ENCODE measurements at places on chromosomes 3 and 15.

DNA sequence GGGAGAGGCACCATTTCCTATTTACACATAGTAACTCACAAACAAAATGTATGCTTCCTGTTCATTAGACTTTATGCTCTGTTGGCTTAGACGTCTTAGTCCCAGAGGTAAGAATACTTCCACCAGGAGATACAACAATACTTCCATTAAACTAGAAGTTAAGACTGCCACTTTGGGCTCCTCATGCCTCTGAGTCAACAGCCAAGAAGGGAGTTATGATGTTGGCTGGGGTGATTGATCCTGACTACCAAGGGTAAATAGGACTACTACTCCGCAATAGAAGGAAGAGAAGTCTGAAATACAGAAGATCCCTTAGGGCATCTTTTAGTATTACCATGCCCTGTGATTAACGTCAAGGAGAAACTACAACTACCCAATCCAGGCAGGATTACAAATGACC is 43.5 kb upstream of the ABI3BP start:
- DNase-seq: no peak

DNA sequence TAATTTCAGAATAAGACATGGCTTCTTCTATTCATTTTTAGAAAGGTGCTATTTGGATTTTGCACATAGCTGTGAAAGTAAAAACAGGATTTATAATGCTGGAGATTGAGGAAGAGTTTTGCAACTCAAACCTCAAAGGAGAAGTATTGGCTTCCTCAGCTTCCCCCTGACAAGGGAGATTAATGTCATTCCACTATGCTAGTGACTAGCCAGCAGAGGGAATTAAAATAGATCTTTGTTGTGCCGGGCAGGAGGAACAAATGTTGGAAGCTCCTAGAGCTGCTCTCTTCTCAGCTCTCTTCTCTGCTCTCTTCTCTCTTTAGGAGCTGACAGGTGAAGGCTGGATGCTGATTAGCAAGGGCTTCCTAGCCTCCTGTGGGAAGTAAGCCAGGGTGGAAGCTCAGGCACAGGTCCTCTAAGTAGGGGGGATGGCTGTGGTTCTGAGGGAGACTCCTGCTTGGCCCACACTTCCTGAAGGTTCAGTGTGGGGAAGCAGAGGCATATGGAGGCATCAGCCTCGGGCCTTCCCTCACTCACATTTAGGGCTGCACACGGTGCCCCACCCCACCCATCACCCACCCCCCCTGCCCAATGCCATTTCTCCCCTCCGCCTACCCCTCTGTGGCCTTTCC is 29.6 kb downstream of the CX3CR1 start:
- no peak for DNase-seq

DNA sequence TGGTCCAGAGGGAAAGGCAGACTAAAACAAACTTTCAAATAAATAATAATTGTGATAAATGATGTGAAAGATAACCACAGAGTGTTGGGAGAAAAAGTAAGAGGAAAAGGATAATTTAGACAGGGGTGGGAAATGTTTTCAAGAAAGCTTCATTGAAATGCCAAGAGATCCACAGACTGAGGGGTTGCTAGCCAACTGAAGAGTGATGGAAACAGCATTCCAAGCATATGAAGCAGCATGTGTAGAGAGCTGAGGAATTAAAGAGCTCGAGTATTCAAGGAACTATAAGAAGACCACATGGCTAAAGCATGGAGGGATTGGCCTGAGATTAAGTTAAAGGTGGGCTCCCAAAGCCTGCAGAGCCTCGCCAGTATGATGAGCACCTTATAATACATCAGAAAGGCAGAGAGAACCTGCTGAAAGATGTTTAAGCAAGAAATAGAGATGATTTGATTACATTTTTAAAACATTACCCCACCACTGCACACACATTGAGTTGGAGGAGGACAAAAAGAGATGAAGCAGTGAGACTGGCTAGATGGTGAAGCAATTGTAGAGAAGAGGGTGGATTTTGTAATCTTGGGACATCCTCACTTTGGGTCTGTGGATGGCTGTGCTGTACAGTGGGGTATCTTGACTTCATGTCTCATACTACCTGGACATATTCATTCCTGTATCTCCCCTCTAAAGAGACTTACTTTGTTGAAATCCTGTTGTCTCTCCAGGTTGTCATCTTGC is 100.8 kb downstream of the STAC start:
- no peak for DNase-seq

DNA sequence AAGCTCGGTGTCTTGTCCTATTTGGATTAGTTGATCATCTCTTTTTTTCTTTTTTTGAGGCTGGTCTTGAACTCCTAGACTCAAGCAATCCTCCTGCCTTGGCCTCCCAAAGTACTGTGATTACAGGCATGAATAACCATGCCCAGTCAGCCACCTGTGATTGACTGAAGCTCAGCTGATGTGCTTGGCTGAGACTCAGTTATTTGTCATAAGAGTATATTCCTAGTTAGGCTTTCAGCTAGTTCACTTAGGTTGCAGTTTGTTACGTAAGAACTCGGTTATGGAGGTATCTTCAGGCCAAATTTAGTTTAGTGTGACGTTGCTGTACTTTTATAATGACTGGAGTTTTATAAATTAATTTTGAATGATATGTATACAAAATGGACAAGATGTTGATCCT is 365.0 kb downstream of the SV2B start:
- DNase-seq: no peak

GRCh38 chr3:124210899-124211298 is 219.0 kb upstream of the ROPN1 start:
- no peak for DNase-seq

DNA sequence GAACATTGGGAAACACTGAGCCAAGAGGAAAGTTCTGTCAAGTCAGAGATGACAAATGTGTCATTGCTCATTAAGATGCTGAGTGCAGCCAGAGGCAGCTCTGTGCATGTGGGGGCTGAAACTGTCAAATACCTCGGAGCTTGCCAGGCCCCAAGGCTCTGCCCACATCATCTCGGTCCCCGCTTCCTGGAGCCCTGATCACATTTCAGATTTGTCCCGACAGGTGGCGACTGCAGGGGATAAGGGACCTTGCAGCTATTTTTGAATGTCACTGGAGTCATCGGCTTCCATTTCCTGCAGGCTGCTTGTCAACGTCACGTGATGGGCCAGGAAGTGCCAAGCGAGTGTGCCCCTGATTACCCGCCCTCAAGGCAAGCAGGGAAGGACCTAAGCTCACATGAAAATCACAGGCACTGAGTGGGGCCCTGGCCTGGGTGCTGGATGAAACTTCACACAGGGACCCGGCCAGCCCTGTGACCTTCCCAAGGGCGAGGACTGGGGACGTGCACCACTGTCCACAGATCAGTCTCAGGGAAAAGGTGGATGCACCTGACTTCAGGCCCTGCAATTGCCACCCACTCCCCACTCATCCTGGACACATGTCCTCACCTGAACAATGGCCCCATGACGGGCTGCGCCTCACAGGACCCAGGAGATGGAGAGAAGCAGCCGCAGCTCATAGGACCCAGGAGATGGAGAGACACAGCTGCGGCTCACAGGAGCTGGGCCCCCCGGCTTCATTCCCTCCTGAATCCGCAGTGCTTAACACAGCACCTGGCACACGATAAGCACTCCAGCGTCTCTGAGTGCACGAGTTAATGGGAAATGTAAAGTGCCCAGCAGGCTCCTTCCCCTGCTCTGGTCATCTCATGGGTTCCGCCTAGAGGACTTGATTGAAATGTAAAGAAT is 73.4 kb downstream of the NUP210 start:
- peak; percentile 59 for DNase-seq

DNA sequence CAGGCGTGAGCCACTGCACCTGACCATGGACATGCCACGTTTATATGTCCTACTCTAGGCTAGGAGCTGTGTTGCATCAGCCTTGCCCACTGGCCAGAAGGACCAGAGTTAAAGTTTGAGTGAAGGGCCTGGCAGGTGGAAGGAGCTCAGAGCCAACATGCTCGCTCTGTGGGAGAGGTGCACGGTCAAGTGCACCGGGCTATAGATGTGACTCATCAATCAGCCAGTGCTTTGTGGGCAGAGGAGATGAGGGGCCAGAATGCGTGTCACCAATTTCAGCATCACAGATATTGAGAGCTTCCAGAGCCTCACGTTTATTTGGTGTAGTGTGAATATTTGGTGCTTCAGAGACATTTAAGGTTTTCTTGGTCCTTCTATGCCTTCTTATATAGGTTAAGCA is 137.3 kb upstream of the KBTBD8 start:
- no peak for DNase-seq

DNA sequence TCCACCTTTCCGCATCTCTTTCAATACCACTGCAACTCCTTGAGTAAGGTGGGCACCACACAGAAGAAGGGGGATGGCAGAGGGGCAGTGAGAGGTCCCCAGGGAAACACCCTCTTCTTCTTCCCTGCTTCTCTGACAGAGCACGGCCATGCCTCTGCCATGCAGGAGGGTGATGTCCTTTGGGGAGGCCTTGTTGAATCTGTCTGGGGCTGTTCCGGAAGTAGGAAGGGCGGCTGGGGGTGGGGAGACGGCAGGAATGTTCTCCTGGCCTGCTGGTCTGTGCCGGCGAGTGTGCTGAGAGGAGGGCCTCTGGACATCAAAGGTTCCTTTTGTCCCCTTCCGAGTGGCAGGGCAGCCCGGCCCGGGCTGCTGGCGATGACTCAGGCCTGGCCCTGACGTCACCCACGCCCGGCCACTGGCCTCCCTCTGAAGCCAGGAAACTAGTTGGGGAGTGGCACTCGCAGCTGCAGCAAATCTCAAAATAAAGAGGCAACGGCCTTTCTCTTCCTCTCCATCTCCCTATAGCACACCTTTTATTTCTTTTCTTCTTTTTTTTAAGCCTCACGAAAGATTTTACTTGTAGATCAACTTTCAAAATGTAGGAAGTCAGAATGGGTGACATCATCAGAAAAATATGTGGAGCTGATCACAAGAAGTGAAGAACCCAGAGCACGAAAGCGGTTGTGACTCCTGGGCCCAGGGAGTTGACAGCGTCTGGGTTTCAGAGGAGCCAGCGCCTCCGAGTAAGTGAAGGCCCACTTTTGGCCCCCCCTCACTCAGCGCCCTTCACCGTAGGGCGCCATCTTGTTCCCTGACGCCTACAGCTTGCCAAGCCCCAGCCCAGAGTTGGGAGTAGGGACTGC is at the start of gene ZBTB38:
Gene ZBTB38, plus strand, starts transcription at position 443 of the 863 bp plus-strand sequence. CDS start 73,885 bp downstream, outside the sequence.
- peak; percentile 64 for DNase-seq

DNA sequence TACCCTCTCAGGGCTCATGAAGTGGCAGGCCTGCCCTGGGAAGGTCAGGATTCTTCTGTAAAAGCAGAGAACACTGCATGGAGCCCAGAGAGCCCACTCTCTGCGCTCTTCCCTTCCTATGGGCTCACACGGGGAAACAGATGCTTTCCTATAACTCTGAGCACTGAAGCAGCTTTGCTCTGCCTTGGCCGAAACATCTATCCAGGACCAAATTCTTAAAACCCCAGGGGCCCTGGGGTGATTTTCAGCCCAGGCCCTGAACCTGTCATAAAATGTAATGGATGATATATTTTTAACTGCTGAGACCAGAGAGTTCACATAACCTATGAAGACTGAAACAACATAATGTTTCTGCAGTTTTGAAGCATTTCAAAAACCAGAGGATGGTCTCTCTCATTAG is 249.9 kb upstream of the CTDSPL start:
- DNase-seq: no peak

DNA sequence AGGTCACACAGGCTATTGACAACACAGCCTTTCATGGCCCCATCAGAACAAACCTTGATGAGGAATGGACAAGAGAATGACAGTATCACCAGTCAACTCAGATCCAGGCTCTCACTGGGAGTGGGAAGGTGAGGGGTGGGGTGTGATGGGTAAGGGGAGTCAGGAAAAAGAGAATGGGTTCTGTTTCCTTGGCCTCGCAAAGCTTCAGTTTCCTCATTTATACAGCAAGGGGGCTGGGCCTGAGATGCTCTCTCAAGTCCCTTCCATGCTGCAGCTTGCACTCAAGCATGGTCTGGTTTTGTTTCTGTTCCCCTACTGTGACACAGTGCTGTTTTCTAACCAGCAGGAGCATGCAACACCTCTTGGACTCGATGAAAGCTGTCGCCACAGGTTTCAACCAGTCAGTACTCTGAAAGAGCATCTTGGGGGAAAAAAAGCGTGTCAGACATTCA is 65.7 kb upstream of the IL12A start:
- no peak for DNase-seq

DNA sequence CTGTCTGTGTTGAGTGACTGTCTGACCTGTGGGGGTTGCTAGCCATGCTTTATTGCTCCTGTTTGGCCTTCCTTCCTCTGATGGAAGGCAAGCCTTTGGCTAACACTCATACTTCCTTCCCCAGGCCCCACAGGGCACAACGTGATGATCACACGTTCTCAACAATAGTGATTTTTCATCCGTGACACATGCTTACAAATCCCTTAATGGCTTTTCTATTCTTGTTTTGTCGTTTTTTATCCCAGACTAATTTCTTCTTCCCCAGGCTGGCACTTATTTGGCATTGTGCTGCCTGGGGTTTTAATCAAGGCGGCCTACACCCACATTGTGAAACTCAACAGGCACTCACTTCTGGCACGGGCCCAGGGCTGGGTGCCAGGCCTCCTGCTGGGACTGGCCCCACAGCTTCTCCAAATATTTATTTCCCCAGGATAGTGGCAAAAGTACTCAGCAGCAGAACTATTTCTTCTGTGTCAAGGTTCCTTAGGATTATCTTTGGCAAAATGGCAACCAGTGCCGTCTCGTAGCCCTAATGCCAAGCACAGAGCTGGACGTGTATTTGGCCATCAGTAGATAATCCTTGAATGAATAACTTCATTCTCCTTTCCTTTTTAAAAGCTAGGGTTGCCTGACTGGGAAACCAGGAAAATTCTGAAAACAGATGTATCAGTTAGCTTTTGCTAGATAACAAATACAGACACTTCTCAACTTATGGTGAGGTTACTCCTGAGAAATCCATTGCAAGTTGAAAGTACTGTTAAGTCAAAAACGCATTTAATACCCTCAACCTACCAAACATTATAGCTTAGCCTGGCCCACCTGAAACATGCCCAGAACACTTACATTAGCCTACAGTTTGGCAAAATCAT is 30.6 kb downstream of the CMTM7 start:
- no peak for DNase-seq

DNA sequence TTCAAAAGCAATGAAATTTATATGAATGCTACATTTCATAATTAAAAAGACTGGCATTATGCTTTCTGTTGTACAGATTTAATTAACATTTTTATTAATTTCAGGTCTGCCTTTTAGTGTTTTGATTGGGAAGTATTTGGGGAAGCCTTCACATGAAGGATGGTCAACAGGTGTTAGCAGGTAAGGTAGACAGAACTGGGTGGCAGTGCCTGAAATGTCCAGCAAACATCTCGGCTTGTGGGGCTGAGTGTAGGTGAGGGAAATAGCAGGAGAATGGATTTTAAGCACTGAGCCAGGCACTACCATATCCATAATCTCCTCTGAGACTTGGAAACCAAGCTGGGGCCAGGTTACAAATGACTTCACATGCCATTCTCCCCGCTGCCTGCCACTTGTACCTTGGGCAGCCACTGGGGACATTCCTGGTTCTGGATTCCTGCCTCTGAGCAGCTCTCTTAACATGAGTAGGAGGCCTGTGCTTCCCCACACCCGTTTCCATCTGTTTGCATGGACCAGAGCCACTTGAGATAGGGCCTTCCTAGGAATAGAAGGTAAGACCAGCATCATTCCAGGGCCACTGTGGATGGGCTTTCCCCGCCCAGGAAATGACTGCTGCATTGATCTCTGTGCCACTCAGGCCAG is 125.9 kb upstream of the HES1 start:
- DNase-seq: no peak

GRCh38 chr15:51224428-51224827 is 114.0 kb downstream of the CYP19A1 start:
- no peak for DNase-seq

GRCh38 chr3:52707585-52707984 is 1.7 kb downstream of the SPCS1 start:
- no peak for DNase-seq
